Cerebellum (tissue), 4 donors: ENCODE measurements at places on chromosomes 1 and 21. TPM values are rescaled to one million over a fixed set of nuclear protein-coding genes. Genes with fewer than 3 reads are reported as not detected.

DNA sequence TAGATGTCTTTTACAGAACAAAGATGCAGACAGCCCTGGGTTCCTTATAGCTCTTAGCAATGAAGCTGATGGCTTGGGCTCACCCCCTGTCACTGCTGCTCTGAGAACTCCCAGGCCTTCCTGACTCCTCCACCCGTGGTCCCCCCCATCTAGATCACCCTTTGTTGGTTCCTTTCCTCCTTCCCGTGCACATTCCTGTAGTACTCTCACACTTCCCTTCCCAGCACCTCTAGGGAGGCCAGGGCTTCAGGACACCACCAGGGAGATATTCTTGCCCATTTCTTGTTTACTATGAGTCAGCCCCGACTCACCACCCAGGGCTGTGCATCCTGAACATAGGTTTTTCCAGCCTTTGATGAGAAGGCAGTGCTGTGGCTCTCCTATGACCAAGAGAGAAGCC is 14.4 kb upstream of the NOS1AP start:
- no peak for DNase-seq

GRCh38 chr1:212186427-212187207 is 98.6 kb upstream of the PPP2R5A start:
- no peak for DNase-seq

- DNase-seq, result no peak
These were observed 128.7 kb upstream of the DPYD start for GRCh38 chr1:98049370-98050135.

GRCh38 chr1:57674801-57675200 is 250.9 kb upstream of the DAB1 start:
- no peak for DNase-seq

- DNase-seq, result no peak
These were observed 85.0 kb upstream of the LYST start for GRCh38 chr1:235951661-235952060.

- no peak for DNase-seq
These were observed 28.9 kb downstream of the FOXO6 start for GRCh38 chr1:41390166-41390565.

DNA sequence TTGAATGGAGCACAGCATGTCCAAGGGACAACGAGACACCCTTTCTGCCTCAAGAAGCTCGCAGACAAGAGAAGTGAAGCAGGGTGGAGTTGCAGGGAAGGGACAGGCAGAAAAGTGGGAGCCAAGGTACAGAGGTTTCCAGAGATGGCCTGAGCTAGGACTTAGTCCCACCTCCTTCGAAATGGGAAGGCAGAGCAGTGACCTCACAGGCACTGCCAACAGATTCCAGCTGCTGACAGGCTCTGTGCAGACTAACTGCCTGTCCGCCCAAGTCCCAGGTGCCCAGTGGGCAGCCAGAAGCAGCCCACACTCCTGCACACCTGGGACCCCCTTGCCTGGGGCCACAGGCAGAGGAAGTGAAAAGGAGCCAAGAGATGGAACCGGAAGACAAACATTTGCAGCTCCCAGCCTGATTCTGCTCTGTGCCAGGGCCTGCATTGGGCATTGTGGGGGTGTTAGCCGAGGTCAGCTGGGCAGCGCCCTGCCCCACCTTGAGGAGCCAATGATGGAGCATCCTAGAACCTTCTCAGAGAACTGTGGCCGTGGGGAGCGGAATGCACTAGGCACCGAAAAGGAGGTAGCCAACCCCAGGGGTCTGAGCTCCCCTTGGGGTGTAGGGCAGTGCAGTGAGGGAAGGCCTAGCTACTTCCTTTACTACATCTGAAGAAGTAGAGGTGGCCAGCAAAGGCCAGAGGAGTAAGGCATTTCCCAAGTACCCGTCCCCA is 27.5 kb upstream of the RSPO1 start:
- no peak for DNase-seq

DNA sequence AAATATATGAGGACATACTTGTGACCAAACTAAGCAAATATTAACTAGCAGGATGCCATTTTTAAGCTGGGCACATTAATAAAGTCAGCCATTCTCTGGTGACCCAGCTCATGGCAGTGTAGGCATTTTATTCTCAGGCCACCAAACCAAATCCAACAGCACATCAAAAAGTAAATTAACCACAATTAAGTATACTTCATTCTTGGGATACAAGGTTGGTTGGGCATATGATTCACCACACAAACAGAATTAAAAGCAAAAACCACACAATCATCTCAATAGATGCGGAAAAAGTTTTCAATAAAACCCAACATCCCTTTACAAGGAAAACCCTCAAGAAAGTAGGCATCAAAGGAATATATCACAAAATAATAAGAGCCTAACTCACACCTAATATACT is 101.3 kb downstream of the FAF1 start:
- no peak for DNase-seq

- DNase-seq, result no peak
These were observed 27.7 kb downstream of the UBE2U start for GRCh38 chr1:64231153-64231552.

DNA sequence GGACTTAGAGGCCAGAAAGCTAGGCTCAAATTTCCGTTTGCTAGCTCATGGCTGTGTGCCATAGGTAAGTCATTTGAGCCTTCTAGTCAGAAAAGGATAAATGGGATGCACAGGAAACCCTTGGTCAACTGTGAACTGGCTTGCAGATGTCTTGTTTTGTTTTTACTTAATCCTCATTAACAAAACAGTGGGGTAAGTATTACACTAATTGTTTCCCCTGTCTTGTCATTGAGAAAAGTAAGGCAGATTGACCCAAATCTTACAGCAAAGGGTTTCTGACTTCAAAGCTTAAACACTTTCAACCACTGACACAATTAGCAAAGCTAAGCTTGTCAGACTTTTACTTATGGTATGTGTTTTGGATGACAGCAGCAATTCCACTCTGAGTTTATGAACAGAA is 291.3 kb downstream of the NTNG1 start:
- no peak for DNase-seq

GRCh38 chr1:161986328-161986727 is 37.3 kb downstream of the OLFML2B start:
- DNase-seq, result no peak

DNA sequence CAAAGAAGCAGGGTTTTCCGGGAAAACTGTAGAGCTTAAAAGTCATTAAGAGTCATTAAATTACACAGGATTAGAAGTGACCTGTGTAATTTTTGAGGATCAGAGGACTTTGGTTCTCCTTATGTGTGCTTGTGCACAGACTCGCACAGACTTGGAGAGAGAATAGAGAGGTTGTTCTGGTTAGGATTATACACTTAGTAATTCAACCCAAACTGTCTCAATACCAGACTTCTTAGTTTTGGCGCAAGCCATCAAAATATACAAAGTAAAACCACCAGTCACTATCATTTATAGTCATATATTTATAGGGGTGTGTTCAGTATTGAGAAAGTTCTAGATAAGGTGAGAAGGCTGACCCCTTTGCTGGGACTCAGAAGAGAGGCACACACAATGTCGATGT is 112.3 kb downstream of the HLX start:
- DNase-seq, result no peak

DNA sequence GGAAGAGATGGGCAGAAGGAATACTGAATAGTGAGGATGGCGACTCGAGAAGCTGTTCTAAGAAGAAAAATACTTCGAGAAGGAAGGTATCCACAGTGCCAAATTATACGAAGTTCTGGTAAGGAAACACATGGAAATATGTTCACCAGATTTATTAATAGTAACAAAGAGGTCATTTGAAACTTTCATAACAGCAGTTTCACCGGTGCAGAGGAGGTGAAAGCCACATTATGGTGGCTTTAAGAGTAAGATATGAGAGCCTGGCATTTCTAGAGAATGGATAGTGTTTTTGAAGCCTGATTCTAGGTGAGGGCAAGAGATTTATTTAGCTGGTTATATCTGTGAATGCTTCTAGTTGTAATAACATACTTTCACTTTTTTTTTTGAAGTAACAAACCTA is 56.2 kb downstream of the DPYD start:
- no peak for DNase-seq

- no peak for DNase-seq
These were observed 27.4 kb upstream of the AVPR1B start for GRCh38 chr1:206144605-206145004.

GRCh38 chr1:95197616-95198252 is 36.3 kb upstream of the RWDD3 start:
- DNase-seq, result peak; percentile 32

GRCh38 chr1:154908937-154909336 is 27.6 kb downstream of the PMVK start:
- no peak for DNase-seq

DNA sequence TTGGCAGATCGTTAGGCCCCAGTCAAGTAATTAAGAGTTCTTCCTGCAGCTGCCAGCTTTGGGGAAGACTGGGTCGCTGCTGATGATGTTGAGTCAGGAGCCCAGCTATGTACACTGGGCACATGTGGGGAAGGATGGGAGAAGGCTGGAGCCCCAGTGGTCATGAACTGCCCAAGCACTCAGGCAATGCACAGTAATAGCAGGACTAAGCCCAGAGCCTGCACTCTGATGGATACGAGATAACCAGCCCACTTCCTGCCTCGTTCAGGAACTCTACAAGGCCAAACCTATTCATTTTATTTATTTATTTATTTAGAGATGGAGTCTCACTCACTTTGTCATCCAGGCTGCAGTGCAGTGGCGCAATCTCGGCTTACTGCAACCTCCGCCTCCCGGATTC is 81.1 kb upstream of the BTG3 start:
- DNase-seq, result no peak

DNA sequence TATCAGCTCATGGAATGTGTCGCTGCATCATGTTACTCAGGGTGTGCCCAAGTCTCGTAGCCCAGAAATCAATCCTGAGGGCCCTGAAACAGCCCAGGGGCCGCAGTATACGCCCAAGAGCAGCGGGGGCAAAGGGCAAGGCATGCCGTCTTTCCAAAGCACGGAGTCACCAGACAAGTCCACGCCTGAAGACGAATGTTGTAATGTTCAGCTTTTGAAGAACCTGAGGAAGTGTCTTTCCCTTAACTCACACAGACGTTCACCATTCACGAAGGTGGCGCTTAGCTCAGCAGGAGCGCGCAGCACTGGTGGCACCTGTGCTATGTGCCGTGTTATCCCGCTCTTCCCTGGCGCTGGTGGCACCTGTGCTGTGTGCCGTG is 18.8 kb upstream of the PWP2 start:
- DNase-seq, result no peak

- DNase-seq, result no peak
These were observed 29.4 kb upstream of the MX1 start for GRCh38 chr21:41396558-41397075.

DNA sequence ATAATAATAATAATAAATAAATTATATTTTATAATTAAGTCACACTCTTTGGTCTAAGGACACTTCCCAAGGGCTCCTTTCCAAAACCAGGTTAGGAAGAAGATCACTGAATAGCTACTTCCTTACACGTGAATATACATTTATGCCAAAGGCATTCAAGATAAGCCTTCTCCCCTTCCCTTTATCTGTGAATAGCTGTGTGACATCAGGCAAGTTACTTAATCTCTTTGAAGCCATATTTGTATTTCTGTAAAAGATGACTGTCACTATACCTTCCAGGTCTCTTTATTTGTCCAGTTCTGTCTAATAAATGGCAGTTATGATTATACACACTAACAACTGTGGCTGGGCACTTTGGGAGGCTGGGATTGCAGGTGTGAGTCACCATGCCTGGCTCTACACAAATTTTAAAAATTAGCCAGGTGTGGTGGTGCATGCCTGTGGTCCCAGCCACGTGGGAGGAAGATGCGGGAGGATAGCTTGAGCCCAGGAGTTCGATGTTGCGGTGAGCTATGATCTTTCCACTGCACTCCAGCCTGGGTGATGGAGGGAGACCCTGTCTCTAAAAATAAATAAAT is 5.5 kb upstream of the RNF11 start:
- no peak for DNase-seq

DNA sequence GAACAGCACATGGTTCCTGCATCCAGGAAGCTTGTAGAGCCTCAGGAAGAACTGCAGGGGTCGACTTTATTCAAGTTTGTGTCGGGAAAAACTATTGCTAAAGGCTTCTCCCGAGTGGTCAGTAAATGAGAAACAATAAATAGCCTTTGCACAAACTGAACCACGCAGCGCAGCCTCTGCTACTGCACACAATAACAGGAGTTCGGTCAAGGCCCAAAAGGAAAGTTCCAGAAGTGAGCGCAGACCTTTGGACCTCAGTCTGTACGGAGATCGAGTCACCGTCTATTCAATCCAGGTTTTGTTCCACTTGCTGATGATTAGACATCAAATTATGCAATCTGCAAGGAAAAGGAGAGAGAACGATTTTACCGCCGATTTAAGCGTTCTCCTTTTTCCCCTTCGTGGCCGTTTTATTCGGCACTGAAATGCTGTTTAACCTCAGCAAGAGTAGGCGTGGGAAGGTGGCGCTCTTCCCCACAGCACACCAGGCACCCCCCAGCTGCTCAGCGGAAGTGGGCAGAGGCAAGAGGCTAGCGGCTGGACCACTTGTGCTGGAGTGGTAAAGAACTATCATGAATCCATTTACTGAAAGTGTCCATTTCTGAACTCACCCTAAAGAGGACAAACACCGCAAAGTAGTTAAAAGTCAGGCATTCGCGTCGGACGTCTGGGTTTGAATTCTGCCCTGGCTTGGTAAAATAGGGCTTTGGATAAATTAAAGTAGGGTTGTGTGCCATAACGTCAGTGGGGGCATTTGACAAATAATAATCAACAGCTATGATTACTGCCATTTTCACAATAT is 6.1 kb upstream of the LHX8 start:
- DNase-seq, result no peak

GRCh38 chr21:40284409-40284808 is 417.2 kb downstream of the PCP4 start:
- DNase-seq, result no peak

DNA sequence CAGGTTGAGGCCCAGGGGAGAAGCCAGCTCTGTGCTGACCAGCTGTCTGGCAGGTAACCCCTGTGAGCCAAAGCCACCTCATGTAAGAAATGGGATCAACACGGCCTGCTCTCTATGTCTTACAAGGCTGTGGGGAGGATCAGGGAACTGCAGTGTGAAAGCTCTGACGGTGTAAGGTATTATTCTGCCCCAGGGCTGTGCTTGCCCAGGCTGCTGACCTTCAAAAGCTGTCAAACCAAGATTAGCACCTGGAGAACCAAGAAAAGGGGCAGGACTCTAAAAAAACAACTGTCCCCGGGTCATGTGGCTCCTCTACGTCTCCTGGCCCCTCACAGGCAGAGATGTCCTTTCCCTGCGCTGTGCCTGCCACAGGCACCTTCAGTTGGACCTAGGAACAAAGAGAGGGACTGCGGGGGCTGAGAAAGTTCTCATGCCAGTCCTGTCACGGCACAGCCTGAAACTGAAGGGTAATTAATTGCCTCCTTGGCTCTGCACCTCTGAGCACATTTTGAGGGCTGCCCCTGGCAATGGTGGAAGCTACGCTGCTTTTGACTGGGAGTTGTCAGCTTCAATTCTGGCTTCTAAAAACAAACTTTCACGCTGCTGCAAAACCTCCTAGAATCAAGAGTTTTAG is 77.6 kb downstream of the PGBD5 start:
- no peak for DNase-seq

C8A gene
- total RNA-seq, result not detected

TYW3 gene
- total RNA-seq, result 9.2 TPM

ZNF683 gene
- not detected for total RNA-seq

OR2L2 gene
- total RNA-seq, result 2.1 TPM

UBR4 gene
- total RNA-seq, result 117 TPM

NUDT17 gene
- 4.5 TPM for total RNA-seq

PKLR gene
- not detected for total RNA-seq

TMPRSS2 gene
- total RNA-seq, result 0.27 TPM

GREM2 gene
- total RNA-seq, result 2.9 TPM

PROK1 gene
- not detected for total RNA-seq

SHE gene
- total RNA-seq, result 2.8 TPM

LRRC71 gene
- 0.64 TPM for total RNA-seq

CHODL gene
- total RNA-seq, result 20.8 TPM

VCAM1 gene
- 22.4 TPM for total RNA-seq

VPS13D gene
- total RNA-seq, result 60.8 TPM
